Body of pancreas (tissue), 4 donors: ENCODE measurements at places on chromosomes 7 and 10. TPM values are rescaled to one million over a fixed set of nuclear protein-coding genes. Genes with fewer than 3 reads are reported as not detected.

DNA sequence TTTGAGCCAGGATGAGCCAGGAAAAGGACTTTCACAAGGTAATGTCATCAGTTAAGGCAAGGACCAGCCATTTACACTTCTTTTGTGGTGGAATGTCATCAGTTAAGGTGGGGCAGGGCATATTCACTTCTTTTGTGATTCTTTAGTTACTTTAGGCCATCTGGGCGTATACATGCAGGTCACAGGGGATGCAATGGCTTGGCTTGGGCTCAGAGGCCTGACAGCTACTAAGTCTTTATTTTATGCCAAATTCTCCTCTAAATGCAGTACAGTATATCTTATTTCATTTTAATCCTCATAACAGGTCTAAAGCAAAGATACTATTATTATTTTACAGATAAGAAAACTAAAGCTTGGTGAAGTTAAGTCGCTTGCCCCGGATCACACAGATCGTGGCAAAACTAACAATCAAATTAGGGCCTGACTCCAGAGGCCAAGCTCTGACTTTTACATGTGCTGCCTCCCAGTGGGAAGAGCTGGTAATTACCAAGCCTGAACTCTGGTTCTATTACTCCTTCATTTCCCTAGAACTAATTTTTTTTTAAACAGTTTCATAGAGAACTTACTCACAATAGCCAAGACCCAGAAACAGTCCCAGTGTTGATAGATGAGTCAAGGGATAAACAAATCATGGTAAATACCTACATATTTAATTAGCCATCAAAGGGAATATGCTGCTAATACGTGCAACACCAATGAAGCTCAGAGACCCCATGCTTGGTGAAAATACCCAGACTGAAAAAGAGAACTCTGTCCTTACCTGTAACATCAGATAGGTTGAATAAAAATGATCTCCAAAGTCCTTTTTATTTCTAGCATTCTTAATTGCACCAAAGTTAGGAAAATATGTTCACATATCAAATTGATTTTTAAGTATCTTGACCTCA lies 35.4 kb downstream of the C7orf25 start:
- DNase-seq, result peak; percentile 70
- no peaks in the 10 kb centered on the region for H3K27me3 ChIP-seq

DNA sequence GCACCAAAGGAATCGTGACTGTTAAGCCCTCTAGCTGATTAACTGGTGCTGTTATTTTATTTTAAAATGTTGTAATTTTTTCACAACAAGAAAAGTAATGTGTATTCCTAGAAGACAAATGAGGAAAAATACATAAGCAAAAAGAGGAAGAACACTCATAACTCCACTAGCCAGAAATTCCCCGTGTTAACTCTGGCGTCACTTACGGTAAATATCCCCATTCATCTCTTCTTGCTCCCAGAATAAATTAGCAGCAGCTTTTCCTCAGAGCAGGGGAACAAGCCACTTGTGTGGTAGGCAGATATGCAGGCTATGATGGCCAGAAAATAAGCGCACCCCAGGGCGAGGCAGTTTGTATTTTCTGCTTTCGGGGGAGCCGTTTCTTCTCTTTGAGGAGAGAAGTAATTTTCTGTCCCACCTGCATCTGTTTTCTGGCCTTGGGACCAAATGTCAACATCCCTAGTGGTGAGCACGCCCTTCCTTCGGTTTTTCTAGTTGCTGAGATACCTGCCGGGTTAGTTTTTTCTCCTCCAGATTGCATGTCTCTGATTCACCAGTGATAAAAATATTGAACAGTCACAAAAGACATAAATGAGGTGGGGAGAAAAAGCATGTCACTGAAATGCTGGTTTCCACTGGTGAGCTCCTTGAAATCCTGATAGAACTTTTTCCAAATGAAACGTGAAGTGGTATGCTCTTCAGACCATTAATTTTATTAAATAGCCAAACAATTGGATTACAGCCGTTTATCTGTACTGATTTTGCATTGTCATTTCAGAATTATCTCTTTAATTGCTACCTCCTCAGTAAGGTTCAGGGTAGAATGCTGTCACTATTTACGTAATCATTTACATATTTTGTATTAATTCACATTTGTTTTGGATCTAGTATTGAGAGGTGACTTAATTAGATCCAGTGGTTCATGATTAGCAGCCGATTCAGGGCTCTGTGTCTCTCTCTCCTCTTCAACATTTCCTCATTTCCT lies 268.1 kb downstream of the CAMK1D start:
- H3K27me3 ChIP-seq, result no peaks in the 10 kb centered on the region
- DNase-seq, result peak; percentile 40
- no peaks in the 10 kb centered on the region for H3K36me3 ChIP-seq
- H3K4me3 ChIP-seq, result no peak overlapping the region
- peaks cover 14% of the 10 kb centered on the region for H3K4me1 ChIP-seq
- no peak overlapping the region for H3K27ac ChIP-seq

- peak within 1 kb of the TSS; percentile 81 for H3K27ac ChIP-seq
- H3K4me1 ChIP-seq, result peaks cover 43% of the 10 kb centered on the region
- no peaks in the 10 kb centered on the region for H3K36me3 ChIP-seq
Observed at GRCh38 chr10:103396067-103396788, at the start of the genes ATP5MK and PDCD11. ATP5MK (minus strand) TSS chr10:103396475; CDS start chr10:103392457, 4,018 bp downstream. PDCD11 (plus strand) TSS chr10:103396626; CDS start chr10:103398427, 1,801 bp downstream.

DNA sequence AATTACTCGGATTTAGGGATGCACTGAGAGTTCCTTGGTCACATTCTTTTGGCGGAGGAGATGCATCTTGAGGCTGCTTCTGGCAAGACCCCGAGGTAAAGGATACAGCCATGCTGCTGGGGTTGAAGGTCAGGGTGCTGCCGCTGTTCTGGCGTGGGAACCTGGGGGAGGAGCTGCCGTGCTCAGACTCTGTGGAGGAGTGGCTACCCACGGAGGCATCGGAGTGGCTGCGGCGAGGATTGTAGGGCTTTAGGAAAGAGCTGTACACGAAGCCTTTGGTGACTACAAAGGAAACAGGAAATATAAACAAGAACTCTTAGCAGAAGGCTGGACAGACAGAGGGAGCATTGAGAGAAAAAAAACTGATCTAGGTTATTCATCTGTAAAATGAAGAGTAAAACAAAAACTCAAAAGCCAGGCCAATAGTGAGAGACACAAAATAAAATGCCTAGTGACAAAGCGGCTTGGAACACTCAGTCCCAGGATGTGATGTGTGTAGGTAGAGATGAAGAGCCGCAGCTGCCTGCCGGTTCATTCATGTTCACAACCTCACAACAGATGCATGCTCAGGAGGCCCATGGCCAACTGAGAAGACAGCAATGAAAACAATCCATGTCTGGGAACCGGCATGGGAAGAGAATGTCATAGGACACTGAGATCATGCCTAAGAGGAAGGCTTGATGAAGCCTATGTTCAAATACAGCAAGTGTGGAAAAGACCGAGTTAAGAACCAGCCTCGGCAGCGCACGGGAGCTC lies 97.8 kb downstream of the ABCC2 start:
- no peak overlapping the region for H3K27ac ChIP-seq
- H3K36me3 ChIP-seq, result peaks cover 7% of the 10 kb centered on the region
- H3K4me3 ChIP-seq, result no peak overlapping the region
- H3K27me3 ChIP-seq, result no peaks in the 10 kb centered on the region
- DNase-seq, result peak; percentile 8

Gene FRMD4A
- total RNA-seq, result 46.1 TPM
